ENCODE measurements at places on chromosomes 6 and 20.

DNA sequence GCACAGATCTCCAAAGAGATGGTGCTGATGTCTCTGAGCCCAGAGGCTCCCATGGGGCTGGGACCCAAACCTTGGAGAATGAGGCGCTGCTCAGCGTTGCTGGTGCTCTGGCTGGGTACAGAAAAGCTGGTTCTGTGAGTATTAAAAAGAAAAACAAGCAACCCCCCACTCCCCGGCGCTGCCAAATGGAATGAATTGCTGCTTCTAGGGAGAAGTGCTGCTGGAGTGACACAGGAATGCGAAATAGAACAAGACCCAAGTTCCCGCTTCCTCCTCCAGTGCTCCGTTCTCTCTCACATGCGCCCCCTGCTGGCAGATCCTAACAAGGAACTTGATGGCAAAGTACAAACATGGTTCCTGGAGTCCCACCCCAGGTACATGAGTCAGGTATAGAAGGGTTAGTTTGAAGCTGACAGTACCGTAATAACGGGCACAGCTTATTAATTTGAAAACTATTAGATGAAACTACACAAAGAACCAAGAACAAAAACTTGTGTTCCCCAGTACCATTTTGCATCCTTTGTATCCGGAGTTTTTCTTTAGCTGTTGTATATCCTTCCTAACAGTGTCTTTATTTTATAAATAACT is 2.1 kb upstream of the DDX27 start:
- peak; percentile 91 for DNase-seq

GRCh38 chr6:45132658-45133294 is 195.4 kb upstream of the RUNX2 start:
- DNase-seq = no peak

DNA sequence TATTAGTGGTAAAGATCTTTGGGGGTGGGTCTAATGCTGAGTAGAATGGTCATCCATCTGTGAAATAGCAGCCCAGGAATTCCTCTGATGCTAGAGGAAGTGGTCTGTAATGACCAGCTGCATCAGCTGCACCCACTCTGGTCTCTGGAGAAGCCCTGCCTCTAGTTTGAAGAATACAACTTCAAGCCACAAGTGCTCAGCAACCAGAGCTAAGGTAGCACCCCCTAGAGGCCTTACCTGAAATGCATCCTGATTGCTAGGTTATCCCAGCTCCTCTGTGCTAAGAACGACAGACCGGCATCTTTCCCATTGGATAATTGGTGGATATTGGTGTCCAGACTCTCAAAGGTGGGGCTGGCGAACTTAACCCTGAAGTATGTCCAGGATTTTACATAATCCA is 58.2 kb downstream of the DNAH8 start:
- peak; percentile 2 for DNase-seq

DNA sequence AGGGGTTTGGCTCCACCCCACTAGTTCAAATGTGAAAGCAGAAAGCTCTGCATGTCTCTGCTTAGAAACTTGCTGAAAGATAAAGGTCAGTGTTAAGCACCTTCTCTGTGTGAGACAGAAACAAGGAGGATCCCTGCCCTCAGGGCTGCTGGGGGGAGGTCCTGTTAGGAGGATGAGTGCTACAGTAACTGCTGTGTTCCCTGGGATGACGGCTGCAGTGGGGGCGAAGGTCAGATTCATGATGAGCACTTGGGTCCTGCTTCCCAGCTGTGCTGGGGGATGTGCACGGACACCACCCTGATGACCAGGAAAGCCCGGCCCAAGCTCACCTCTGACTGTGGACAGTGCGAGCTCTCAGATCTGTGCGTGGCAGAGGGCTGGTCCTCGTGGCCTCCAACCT is 252.6 kb downstream of the DLL1 start:
- no peak for DNase-seq

Data from CD4-positive, alpha-beta T cell treated with Interleukin-21 for 1 hour (primary cell).